ENCODE measurements at places on chromosomes 6 and 20.

- DNase-seq, result no peak
Measured at GRCh38 chr20:33482581-33482980, 7.3 kb upstream of the CBFA2T2 start.

DNA sequence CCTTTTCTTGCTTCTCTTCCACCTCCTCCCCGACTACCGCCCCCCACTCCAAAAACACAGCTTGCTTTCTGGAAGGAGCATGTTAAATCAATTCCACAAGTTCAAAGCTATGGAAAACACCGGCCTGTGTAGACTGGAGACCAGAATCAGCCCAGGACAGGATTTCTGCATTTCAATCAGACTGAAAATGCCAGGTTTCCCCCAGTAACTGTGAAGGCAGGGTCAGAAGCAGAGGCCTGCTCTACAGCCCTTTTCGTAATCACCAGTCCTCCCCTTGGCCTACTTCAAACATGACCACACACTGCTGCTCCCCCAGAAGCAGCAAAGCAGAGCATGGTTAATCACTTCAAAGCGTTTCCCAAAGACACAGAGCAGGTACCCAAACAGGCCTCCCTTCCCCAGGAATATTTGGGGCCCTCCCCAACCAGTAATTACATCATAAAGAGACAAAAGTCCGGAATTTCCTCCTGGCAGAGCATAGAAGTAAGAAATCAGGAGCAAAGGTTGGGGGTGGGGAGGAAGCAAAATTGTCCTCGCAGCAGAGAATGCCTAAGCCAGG is 38.4 kb downstream of the ZMYND8 start:
- DNase-seq, result peak; percentile 66

GRCh38 chr6:28408076-28408802 is 8.7 kb upstream of the ZSCAN12 start:
- DNase-seq, result no peak

DNA sequence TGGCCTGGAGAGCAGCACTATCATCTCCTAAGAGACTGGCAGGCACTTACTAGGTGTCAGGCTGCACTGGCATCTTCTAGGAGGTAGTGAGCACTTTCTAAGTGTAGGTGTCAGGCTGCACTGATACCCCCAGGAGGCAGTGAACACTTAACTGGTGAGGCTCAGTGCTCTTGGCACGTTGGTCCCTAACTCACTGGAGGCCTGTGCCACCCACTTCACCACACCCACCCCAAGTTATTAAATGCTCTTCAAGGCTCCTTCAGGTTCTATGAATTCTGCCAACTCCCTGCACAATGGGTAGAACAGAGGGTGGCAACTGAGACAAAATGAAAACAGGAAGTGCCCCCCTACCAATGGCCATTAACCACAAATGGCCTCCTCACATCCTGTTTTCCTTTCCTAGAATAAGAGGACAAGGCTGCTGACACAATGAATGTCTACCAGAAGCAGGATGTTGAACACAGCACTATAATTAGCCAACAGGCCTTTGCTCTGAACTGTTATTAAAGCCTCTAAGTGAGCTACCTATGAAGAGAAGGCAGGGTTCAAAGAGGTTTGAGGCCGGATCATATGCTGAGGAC is 29.4 kb downstream of the NCOA5 start:
- no peak for DNase-seq

DNA sequence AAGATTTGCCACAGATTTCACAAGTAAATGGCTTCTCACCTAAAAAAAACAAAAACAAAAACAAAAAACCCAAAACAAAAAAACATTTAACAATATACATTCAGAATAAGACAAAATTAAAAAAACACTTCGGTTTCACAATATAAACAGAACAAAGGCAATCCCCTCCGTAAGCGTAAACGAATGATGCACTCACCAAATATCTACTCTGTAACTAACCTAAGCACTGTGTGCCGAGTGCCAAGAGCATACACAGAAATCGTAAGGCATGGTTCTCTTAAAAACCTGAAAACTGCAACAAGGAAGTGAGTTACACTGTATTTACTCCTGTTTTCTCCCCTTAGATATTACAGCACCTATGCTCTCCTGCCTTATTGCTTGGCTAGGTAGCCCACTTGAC is 12.1 kb upstream of the MICAL1 start:
- DNase-seq, result no peak

DNA sequence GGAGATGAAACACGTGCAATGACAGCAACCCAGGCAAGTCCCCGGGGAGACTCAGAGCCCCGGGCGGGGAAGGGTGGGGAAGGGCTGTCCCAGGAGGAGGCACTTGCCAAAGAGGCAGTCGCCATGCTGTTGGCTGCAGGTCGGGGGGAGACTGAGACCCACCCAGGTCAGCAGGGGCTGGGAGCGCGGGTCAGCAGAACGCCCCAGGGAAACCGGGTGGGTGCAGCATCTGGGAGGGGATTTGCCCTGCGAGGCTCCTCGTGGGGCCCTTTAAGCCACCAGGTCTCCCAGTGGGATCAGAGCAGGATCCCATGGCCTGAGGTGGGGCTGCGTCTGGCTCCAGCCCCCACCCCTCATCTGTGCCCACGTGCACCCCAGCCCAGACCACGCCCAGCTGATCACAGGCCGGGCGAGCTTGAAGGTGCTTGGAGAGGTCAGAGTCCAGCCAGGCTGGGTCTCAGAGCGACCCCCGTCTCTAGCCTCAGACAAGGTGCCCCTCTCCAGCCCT is 65.5 kb downstream of the YTHDF1 start:
- DNase-seq, result no peak

- DNase-seq, result no peak
Measured at GRCh38 chr6:87378947-87379346, 28.8 kb upstream of the CFAP206 start.

DNA sequence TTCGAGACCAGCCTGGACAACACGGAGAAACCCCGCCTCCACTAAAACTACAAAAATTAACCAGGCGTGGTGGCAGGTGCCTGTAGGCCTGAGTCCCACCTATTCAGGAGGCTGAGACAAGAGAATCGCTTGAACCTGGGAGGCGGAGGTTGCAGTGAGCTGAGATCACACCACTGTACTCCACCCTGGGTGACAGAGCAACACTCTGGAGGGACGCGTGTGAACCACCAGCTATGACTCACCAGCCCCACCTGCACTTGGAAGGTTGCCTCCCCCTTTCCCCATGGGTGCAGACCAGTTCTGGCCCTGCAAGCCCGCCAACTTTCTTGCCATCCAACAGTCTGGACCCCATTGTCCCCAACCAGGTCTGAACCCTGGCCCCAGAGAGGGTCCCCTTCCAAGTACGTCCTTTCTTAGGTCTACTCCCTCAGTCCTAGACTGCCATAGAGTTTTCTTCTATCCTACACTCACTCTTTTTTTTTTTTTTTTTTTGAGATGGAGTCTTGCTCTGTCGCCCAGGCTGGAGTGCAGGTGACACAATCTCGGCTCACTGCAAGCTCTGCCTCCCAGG is 29.2 kb downstream of the ATP9A start:
- DNase-seq, result no peak

- peak; percentile 6 for DNase-seq
Measured at GRCh38 chr20:25319241-25320034, 71.2 kb downstream of the ABHD12 start.

GRCh38 chr6:136086686-136087085 is 163.4 kb downstream of the MTFR2 start:
- DNase-seq, result no peak

GRCh38 chr6:86153521-86153920 is 510.8 kb upstream of the SYNCRIP start:
- no peak for DNase-seq

DNA sequence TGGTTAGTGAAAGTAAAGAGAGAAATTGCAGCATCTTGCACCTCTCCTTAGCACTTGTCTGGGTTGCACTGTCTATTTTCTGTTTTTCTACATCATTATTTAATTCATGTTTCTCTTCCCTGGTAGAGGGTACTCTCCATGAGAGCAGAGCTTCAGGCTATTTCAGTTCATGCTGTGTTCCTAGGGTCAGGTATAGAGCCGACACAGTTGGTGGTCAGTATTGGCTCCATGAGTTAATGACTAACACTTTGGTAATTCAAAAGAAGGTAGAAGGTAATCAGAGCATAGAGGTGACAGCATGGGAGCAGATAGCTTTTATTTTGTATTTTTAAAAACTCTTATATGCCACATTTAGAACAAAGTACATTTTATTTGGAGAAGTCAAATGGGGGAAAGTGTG is 42.7 kb downstream of the RIMS1 start:
- DNase-seq, result no peak

DNA sequence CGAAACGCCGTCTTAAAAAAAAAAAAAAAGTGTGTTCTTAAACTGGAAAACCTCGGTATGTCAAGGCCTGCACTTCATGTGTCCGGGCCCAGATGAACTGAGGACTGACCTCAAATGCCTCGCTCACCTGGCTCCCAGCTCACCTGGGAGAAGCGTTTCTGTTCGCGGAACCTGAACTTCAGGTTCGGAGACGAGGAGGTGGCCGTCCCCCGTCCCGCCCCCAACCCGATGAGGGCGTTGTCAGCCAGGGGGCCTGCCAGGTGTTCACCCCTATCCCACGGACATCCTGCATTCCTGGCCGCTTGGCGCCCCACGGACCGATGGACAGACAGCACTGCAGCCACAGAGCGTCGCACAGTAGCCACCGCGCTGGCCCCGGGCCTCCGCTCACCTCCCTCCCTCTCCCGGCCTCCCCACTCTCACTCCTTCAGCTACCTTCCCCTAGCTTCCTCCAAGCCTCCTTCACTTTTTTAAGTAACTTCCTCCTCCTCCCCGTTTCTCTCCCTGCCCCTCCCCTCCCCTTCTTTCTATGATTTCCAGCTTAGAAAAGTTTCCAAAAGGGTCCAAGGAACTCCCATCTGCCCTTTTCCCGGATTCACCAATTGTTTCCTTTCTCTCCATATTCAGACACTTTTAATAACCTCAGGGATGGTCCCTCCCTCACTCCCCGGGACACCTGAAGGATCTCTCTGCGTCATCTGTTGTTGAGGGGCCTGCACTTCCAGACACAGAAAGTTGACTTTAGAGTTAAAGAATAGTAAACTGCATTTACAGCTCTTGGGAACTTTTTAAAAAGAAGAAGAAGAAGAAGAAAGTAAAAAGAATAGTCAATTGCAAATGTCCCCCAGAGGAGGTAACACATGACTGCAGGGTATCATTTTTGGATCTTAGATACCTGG is 22.7 kb upstream of the MCM3 start:
- no peak for DNase-seq

GRCh38 chr6:144405163-144405562 is 120.0 kb downstream of the UTRN start:
- no peak for DNase-seq

- DNase-seq, result no peak
Measured at GRCh38 chr6:101613556-101613955, 220.0 kb downstream of the GRIK2 start.

Measured in uterus (tissue), 4 donors.